ENCODE measurements at places on chromosomes 4 and X.
A peak's percentile ranks its signal among the peaks of the same experiment; 100 is the strongest.

- no peak for DNase-seq
These were observed 44.4 kb downstream of the KIAA0232 start for GRCh38 chr4:6826781-6827508.

DNA sequence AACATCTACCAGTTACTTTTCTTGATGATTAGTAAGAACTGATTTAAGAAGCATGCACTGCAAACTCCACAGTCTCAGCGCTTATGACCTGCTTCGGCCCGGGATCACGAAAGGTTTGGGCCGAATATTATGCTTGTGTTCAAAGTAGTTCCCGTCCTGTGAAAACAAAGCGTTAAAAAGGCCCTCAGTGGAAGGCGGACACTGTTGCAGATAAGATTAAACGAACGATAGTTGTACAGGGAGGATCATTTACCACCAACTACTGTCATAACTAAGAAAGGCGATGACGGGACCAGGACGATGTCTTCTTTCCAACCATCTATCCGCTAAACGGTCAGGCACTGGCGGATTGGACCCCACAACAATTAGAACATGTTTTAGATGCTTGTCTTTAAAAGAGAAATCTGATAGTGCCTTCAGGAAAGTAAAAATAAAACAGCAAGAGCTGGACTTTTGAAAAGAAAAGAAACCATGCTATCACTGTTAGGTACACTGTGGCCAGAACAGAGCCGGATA lies 21.1 kb downstream of the PDLIM3 start:
- no peak for DNase-seq

DNA sequence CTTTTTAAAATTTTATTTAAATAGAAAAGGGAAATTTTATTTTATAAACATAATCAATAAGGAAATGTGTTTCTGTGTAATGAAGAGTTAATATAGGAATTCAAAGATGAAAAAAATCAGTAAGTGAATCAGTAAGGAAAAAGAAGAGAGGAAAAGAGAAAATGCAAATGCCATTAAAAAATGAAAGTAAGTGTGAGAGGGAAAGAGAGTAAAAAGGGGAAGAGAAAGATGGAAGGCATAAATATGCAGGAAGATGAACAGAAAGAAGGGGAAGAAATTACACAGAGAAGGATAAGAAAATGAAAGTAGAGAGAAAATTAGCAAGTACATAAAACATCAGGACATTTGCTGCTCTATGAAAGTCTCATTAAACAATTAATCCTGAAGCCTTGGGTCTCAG lies 349.9 kb downstream of the FSTL5 start:
- DNase-seq: no peak

GRCh38 chr4:1871471-1872021 lies 353 bp downstream of the NSD2 start:
- DNase-seq: no peak

GRCh38 chr4:81449015-81449414 lies 22.7 kb downstream of the RASGEF1B start:
- no peak for DNase-seq

DNA sequence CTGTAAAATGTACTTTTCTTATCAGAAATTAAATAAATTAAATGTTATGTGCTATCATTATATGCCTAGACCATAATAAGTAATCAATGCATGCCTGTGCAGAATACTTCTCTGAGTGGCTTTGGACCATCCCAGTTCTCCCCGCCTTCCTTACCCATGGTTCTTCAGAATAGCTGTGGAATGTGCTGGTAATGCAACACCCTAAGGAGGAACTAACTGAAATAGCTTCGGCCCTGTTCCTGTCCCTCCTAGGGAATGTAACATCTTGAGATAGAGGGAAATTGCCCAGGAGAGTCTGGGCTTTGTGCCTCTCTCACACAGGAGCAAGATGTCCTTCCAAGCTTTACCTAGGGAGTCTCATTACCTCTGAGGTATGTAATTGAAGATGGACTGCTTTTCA lies 693.6 kb upstream of the HS3ST1 start:
- DNase-seq: no peak

- DNase-seq: peak; percentile 56
These were observed 851.0 kb downstream of the RAB28 start for GRCh38 chr4:12633053-12633651.

DNA sequence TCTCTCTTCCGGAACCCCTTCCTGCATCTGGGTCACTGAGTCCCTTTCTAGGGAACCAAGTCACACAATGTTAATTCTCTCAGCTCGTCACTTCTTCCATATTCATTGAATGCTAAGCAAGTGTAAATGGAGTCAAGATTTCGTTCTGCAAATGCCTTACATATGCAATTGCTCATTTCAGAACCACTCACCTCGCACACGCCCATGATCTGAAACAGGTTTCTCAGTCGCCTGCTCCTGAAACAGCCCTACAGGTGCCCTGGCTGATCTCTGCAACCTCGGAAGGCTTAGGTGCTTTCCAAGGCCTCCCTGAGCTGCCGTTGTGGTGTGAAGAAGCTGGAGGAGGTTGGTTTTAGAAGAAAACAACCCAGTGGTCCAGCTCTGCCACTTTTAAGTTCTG lies 100.8 kb upstream of the MSX1 start:
- no peak for DNase-seq

- DNase-seq: no peak
These were observed 34.4 kb upstream of the BLTP1 start for GRCh38 chr4:122117743-122118142.

GRCh38 chr4:147786031-147786430 lies 54.1 kb downstream of the ARHGAP10 start:
- peak; percentile 8 for DNase-seq

GRCh38 chr4:80948995-80949394 lies 81.5 kb upstream of the BMP3 start:
- no peak for DNase-seq

- no peak for DNase-seq
These were observed 329.4 kb upstream of the PPARGC1A start for GRCh38 chr4:24219209-24219608.

DNA sequence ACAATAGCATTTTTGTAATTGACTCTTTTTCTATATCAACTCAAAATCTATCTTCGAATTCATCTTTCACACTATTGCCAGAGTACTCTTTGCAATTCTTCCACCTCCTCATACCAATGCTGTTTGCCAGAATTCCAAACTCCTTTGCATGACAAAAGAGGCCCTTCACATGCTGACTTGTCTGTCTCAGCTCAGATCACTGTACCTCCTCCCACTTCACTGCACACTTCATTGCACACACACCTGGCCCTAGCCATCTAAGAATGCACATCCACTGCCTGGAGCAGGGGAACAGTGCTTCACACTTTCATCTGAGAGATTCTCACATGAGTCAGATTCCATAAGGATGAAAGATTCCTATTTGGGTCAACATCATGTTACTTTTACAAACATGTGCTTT lies 56.5 kb downstream of the PRDM5 start:
- peak; percentile 5 for DNase-seq

DNA sequence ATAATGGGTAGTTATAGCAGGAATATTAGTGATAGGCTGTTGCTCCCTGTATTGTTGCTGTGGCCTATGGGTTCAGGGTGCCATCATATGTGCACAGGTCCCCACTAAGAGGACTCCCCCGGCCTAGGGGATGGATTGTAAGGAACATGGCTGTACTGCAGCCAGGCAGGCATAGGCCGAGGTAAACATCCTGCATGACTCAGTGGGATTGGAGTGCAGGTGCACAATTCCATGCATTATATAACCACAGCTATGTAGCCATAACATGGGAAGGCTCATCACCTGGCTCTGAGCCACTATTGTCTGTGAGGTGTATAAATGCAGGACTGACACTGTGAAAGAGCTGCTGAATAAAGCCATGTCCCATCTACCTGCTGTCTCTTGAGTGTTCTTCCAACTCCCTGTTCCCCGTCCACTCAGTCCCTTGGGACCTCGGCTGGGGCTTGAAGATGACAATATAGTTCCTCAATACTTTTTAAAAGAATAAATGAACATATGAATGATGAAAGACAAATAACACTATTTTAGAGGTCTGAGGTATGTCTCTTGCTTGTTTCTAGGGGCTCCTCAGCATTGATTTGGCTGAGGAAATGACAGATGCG lies 425.2 kb downstream of the IDS start:
- no peak for DNase-seq

- no peak for DNase-seq
These were observed 43.1 kb downstream of the TMEM164 start for GRCh38 chrX:110046001-110046400.

- DNase-seq: no peak
These were observed 45.8 kb downstream of the ANXA10 start for GRCh38 chr4:168138143-168138542.

DNA sequence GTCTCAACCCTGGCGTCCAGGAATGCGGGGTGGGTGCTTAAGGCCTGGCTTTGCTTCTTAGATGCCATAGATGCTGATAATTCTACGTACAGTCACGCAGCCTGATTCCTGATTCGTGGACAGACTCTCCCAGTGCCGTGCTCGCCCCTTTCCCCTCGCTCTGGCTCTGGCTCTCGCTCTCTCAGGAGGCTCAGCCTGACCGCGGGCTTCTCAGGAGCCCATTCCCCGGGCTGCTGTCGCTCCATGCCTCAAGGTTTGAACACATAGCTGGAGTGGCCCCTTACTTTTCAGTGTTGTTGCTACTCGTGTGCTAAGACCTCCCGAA lies 59.2 kb upstream of the ZC4H2 start:
- no peak for DNase-seq

GRCh38 chr4:99264927-99265326 lies 25.9 kb downstream of the ADH1A start:
- no peak for DNase-seq

GRCh38 chrX:136687457-136687856 lies 39.5 kb downstream of the CD40LG start:
- no peak for DNase-seq

DNA sequence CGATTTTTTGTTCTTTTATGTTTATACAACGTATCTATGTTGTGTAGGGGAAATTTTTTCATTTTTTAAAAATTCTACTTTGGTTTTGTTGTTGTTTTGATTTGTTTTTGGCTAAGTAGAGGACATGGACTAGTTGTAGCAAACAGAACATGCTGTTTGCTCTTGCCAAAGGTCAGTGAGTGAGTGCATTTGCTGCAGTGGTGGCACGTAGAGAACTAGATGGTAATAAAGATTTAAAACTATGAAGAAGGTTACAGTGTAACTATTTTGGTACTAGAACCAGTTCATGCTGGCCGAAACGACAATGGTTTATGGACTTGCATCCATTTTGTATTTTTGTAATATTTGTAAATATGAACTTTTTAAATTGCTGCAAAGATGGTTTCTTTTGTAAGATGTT lies 1.9 kb upstream of the SCML1 start:
- no peak for DNase-seq

GRCh38 chr4:9899306-9900055 lies 118.0 kb downstream of the DRD5 start:
- no peak for DNase-seq

GRCh38 chrX:110341189-110342035 lies 17.2 kb upstream of the RTL9 start:
- DNase-seq: no peak

DNA sequence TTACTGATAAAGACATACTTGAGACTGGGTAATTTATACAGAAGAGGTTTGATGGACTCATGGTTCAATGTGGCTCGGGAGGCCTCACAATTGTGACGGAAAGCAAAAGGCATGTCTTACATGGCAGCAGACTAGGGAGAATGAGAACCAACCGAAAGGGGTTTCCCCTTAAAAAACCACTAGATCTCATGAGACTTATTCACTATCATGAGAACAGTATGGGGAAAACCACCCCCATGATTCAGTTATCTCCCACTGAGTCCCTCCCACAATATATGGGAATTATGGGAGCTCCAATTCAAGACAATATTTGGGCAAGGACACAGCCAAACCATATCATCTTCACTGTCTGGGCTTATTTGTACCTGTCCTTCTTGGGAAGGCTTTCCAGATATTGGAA lies 22.8 kb upstream of the MUC7 start:
- no peak for DNase-seq

DNA sequence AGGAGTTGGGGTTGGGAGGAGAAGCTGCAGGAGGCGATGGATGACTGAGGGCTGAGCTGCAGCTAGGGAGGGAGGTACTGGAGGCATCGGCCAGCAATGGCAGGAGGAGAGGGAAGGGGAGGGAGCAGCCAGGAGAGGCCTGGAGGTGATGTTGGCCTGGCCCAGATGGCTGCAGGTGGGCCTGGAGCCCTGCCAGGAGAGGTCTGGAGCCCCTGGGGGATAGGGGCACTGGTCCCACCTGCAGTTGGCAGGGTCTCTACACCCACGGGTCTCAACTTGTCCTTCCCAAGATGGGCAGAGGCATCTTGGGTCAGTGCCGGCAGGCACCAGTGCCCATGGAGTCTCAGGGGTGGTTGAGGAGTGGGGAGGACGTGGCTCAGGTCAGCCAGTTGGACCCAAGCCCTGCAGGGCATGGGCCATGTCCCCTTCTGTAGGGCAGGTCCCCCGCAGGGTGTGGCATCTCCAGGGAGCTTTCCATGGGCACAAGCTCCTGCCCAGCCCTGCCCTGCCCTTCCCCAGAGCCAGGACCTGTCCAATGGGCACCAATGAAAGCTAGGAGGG lies 2.7 kb upstream of the MXD4 start:
- DNase-seq: no peak

DNA sequence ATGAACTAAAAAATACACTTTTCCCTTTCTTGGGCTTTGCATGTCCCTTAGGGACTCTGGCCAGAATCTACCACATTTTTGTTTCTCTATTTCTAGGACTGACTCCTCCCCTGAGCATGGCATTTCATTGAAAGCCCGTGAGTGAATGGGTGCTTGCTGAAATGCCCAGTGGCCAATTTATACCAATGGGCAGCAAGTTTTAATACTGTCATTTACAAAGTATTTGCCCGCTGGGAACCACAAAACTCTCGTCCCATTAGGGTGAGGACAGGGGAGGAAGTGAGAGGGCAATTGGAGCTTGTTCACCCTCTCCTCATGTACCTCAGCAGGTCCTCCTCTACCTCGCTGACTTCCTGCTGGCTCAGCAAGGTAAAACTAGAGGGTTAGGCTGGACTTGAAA lies 1.1 kb downstream of the SRPX2 start:
- DNase-seq: no peak

DNA sequence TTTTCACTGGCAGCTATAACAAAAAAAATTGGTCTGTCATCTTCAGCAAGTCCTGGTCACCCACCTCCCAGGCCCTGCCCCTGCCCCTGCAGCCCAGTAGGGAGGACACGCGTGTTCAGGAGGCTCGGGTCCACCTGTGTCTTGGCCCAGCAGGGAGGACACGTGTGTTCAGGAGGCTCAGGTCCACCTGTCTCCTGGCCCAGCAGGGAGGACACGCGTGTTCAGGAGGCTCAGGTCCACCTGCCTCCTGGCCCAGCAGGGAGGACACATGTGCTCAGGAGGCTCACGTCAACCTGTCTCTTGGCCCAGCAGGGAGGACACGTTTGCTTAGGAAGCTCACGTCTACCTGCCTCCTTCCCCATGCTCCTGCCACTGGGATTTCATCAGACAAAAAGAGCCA lies 44.9 kb downstream of the HTT-AS start:
- no peak for DNase-seq

GRCh38 chr4:38466401-38466800 lies 197.6 kb upstream of the KLF3 start:
- DNase-seq: no peak

- DNase-seq: no peak
These were observed 58.3 kb downstream of the EVC2 start for GRCh38 chr4:5650040-5650439.
